ENCODE measurements at places on chromosomes 2 and 18. TPM values are rescaled to one million over a fixed set of nuclear protein-coding genes. Genes with fewer than 3 reads are reported as not detected.
A peak's percentile ranks its signal among the peaks of the same experiment; 100 is the strongest.

- no peak overlapping the region for H3K4me3 ChIP-seq
- DNase-seq: no peak
- no peak overlapping the region for H3K27ac ChIP-seq
- H3K36me3 ChIP-seq: no peaks in the 10 kb centered on the region
These were observed 27.5 kb upstream of the MSGN1 start for GRCh38 chr2:17788773-17789172.

DNA sequence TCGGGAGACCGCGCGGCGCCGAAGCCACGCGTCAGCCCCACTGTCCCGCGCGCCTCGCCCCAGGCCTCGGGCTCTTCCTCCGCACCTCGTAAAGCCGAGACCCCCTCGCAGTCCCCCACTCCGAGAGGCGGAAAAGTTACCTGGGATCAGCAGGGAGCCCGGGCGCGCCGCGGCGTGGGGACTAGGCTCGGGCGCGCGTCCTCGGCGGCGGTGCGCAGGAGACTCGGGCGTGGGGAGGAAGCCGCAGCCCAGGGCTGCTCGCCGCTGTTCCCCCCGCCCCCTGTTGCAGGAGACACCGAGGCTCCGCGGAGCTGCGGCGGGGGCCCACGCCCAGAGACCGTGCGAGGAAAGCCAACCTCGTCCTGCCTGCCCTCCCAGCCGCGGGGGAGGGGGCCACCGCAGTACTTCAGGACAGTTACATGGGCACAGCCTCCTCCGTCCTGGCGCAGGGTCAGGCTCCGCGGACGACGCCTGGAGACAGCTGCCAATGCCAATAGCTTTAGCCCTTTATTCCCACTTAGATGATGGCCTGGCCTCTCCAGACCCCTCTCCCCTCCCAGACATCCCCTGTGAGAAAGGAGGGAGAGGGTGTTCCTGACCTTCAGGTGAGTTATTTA is at the start of gene EPB41L3:
EPB41L3 (minus strand) TSS at position 225 of the 617 bp plus-strand sequence. CDS start 54,814 bp downstream, outside the sequence.
- peaks cover 5% of the 10 kb centered on the region for H3K4me1 ChIP-seq
- DNase-seq: no peak
- no peaks in the 10 kb centered on the region for H3K27me3 ChIP-seq
- peak within 1 kb of the TSS; percentile 26 for H3K27ac ChIP-seq

DNA sequence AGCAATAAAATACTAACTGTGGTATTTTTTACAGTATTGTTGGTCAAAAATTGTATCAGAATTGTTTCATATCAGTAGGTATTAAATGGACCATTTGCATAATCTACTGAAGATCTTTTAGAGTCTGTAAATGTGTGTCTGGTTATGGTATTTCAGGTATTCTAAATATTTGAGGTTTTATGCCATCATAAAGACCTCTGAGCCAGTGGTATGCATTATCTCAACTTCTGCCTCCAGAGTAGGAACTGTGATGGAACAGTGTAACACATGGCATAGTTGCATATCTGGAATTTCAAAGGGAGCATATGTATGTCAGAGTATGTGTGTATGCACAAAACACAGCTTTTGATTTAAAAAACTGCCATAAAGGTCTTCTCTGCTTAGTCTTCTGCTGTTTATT is 15.4 kb downstream of the GREB1L start:
- no peaks in the 10 kb centered on the region for H3K4me1 ChIP-seq
- no peaks in the 10 kb centered on the region for H3K36me3 ChIP-seq
- no peak overlapping the region for H3K27ac ChIP-seq

GRCh38 chr2:164061129-164061746 is 325.4 kb upstream of the FIGN start:
- DNase-seq: no peak
- no peak overlapping the region for H3K4me3 ChIP-seq
- no peaks in the 10 kb centered on the region for H3K4me1 ChIP-seq
- no peaks in the 10 kb centered on the region for H3K27me3 ChIP-seq
- no peak overlapping the region for H3K27ac ChIP-seq

DNA sequence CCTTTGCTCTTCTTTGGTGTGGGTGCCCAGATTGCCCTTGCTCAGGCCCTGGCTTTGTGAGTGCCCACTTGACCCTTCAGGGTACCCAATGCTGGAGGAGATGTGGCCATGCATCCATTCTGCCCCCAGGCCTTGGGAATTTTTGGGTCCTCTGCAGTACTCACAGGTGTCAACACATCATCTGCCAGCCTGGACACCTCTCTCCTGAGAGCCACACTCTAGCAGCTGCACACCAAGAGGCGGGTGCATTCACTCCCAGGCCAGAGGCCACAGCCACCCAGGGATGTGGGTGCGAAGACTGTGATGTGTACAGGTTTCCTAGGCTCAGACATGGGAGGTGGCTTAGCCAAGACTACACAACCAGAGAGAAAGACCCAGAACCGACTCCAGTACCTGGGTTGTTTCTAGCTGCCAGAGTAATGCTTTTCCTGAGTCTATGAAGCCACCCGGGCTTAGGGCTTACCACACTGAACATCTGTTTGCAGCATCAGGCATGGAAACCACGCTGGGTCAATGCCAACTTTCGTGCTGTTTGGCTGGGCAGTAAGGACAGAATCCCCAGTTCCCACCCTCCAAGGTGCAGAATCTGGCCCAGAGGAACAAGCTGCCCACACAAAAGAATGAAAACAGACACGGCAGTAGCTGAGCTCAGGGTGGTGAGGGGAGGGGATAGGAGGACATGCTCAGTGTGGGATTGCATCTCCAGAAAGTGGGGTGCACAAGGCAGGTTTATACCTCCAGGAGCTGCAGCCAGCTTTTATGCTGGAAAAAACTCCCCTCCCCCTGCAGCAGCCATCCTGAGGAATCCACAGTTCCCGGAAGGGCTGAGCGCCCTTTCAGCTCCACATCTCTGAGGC is 40.1 kb downstream of the KCNF1 start:
- no peaks in the 10 kb centered on the region for H3K36me3 ChIP-seq
- H3K4me3 ChIP-seq: no peak overlapping the region
- DNase-seq: no peak
- no peaks in the 10 kb centered on the region for H3K27me3 ChIP-seq

GRCh38 chr2:219433666-219434467 is 776 bp upstream of the SPEG start:
- no peak overlapping the region for H3K4me3 ChIP-seq
- peaks cover 6% of the 10 kb centered on the region for H3K27me3 ChIP-seq
- DNase-seq: no peak
- peaks cover 11% of the 10 kb centered on the region for H3K4me1 ChIP-seq
- no peaks in the 10 kb centered on the region for H3K36me3 ChIP-seq
- peak overlapping the region; percentile 65 for H3K27ac ChIP-seq

DNA sequence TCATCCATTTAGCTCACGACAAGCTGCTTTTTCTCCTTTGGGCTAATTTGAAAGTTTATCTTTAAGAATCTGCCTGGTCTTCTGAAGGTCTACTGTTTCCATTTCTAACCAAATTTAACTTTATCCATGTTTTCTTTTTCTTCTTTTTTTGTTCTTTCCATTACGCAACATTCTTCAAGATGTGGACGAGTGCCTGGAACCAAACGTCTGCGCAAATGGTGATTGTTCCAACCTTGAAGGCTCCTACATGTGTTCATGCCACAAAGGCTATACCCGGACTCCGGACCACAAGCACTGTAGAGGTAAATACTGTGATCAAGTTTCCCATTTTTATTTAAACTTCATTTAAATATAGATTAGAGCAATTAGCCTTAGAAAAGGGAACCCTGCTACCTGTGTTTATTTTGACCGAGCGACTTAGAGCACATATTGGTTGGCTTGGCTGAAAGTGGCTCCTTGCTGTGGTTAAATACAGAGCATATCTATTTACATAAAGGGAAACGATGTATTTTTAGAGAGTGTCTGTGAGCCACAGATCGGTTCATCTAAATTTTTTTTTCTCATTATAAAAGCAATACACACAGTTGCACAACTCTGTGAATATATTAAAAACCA is 183.4 kb upstream of the RASGRP3 start:
- no peak overlapping the region for H3K4me3 ChIP-seq
- DNase-seq: no peak
- no peaks in the 10 kb centered on the region for H3K36me3 ChIP-seq
- peaks cover 34% of the 10 kb centered on the region for H3K4me1 ChIP-seq

- no peaks in the 10 kb centered on the region for H3K4me1 ChIP-seq
- H3K36me3 ChIP-seq: no peaks in the 10 kb centered on the region
- DNase-seq: no peak
- no peak overlapping the region for H3K27ac ChIP-seq
- H3K27me3 ChIP-seq: no peaks in the 10 kb centered on the region
- no peak overlapping the region for H3K4me3 ChIP-seq
These were observed 10.8 kb downstream of the SPDYA start for GRCh38 chr2:28821295-28821958.

GRCh38 chr18:47602273-47602897 is 328.1 kb downstream of the SMAD2 start:
- no peak overlapping the region for H3K4me3 ChIP-seq
- no peaks in the 10 kb centered on the region for H3K36me3 ChIP-seq
- H3K27me3 ChIP-seq: no peaks in the 10 kb centered on the region
- no peak overlapping the region for H3K27ac ChIP-seq
- peak; percentile 89 for DNase-seq

DNA sequence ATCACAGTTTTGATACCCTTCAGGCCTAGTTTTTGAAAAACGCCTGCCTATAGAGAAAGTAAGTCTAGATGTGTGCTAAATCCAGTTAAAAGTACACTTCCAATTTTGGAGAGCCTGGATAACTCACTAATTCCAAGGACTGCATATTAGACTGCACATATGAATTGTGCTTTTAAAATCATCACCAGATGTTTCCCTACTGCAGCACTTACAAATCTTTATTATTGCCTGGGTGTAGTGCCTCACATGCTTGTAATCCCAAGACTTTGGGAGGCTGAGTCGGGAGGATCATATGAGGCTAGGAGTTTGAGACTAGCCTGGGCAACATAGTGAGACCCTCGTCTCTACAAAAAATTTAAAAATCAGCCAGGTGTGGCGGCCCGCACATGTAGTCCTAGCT is 35.9 kb upstream of the HTR2B start:
- peaks cover 6% of the 10 kb centered on the region for H3K36me3 ChIP-seq
- H3K27ac ChIP-seq: peak overlapping the region; percentile 81
- DNase-seq: no peak
- no peak overlapping the region for H3K4me3 ChIP-seq
- H3K4me1 ChIP-seq: peaks cover 29% of the 10 kb centered on the region

- no peaks in the 10 kb centered on the region for H3K36me3 ChIP-seq
- H3K27me3 ChIP-seq: no peaks in the 10 kb centered on the region
- no peak overlapping the region for H3K4me3 ChIP-seq
- DNase-seq: no peak
- H3K4me1 ChIP-seq: peaks cover 27% of the 10 kb centered on the region
These were observed 5.7 kb downstream of the PARD3B start for GRCh38 chr2:204550751-204551511.

- H3K36me3 ChIP-seq: peaks cover 31% of the 10 kb centered on the region
- peak; percentile 81 for DNase-seq
- no peak overlapping the region for H3K27ac ChIP-seq
- no peaks in the 10 kb centered on the region for H3K4me1 ChIP-seq
- H3K4me3 ChIP-seq: no peak overlapping the region
These were observed 68.6 kb downstream of the LPIN1 start for GRCh38 chr2:11814979-11815510.

DNA sequence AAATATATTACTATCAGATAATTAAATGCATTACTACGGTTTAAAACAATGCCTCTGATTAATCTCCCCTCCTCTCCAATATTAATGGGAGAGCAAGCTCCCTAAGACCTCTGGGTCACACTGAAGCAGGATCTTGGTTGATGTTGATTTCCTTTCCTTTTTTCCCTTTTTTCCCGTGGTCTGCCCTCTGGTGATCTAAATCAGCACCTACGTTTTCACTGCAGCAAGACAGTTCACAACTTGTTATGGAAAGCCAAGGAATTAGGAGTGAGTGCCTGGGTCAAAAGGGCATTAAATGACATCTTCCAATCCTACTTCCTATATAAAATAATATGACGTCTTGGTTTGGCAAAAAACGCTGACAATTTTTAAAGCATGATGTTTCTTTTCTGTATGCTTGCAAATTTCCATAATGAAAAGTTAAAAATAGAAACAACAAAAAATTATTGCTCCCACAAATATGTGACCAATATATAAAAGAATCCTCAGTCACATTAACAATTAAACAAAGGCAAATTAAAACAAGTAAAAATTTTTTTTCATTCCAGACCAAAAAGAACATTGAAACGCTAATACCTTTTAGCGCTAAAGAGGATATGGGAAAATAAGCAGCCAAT is 7.9 kb upstream of the CFAP36 start:
- H3K4me3 ChIP-seq: no peak overlapping the region
- no peaks in the 10 kb centered on the region for H3K27me3 ChIP-seq
- no peaks in the 10 kb centered on the region for H3K36me3 ChIP-seq

DNA sequence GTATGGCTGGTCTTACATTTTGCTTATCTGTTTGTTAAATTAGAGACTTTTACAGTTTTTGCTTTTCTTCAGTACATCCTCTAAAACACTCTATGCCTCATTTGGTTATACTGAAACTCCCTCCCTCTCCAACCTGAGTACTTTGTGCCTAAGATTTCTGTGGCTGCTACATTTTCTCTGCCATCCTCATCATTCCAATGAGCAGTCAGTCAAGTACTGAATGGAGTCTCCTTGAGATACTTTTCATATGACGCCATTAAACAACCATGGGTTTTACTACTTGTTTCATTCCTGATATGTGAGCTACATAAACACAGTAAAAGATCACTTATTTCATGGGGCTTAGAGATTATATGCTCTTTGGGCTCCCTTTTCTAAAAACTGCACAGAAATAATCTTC is 196.7 kb upstream of the EPC2 start:
- no peaks in the 10 kb centered on the region for H3K4me1 ChIP-seq
- DNase-seq: no peak
- H3K36me3 ChIP-seq: no peaks in the 10 kb centered on the region
- H3K27ac ChIP-seq: no peak overlapping the region

DNA sequence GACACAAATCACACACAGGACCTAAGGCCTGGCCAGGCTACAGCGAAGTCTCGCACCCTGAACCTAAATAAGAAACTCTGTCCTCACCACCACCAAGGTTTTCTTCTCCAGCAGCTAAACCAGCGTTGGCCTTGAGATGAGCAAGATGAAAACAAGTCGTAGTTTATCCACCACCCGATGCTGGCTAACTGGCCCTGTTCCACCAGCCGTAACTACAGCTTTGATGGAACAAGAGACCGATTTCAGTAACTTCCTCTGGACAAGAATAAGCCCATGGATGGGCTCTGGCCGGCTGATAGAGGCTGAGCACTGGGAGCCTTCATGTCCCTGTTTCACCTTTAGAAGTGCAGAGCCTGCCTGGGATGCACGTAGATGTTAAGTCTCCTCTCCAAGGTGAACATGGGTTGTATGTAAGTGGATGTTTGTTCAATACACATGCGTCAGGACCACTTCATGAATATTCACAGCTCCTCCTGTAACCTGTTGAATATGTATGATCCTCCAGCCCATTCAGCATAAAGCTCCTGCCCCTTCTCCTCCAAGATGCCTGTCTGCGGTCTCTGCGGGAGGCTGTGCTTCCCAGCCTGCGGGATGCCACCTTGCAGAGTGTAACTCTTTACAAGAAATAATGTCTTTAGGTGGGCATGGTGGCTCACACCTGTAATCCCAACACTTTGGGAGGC is 24.2 kb downstream of the ADI1 start:
- no peak for DNase-seq
- no peaks in the 10 kb centered on the region for H3K27me3 ChIP-seq
- H3K4me3 ChIP-seq: no peak overlapping the region
- no peaks in the 10 kb centered on the region for H3K36me3 ChIP-seq
- H3K4me1 ChIP-seq: no peaks in the 10 kb centered on the region

RIF1 gene
- 31.7 TPM for total RNA-seq

FAM98A gene
- total RNA-seq: 15.0 TPM

UGT1A4 gene
- total RNA-seq: 0.98 TPM

SPATA3 gene
- total RNA-seq: not detected

ROCK2 gene
- 49.4 TPM for total RNA-seq

CARF gene
- 16.5 TPM for total RNA-seq

IL37 gene
- total RNA-seq: not detected

LBX2 gene
- total RNA-seq: not detected

CCDC68 gene
- 8.1 TPM for total RNA-seq

Data from vagina (tissue), 2 donors.